ENCODE measurements at places on chromosomes 12 and 14. TPM values are rescaled to one million over a fixed set of nuclear protein-coding genes. Genes with fewer than 3 reads are reported as not detected.

Gene ITGA7
- 130 TPM for total RNA-seq

Gene GPR65
- total RNA-seq = 0.17 TPM

Gene MYF5
- total RNA-seq = not detected

Gene PLD4
- 0.17 TPM for total RNA-seq

Gene CACNA2D4
- total RNA-seq = 0.99 TPM

Gene ATF7IP
- total RNA-seq = 14.1 TPM

Gene LYZ
- 0.17 TPM for total RNA-seq

Gene CARMIL3
- 0.17 TPM for total RNA-seq

DNA sequence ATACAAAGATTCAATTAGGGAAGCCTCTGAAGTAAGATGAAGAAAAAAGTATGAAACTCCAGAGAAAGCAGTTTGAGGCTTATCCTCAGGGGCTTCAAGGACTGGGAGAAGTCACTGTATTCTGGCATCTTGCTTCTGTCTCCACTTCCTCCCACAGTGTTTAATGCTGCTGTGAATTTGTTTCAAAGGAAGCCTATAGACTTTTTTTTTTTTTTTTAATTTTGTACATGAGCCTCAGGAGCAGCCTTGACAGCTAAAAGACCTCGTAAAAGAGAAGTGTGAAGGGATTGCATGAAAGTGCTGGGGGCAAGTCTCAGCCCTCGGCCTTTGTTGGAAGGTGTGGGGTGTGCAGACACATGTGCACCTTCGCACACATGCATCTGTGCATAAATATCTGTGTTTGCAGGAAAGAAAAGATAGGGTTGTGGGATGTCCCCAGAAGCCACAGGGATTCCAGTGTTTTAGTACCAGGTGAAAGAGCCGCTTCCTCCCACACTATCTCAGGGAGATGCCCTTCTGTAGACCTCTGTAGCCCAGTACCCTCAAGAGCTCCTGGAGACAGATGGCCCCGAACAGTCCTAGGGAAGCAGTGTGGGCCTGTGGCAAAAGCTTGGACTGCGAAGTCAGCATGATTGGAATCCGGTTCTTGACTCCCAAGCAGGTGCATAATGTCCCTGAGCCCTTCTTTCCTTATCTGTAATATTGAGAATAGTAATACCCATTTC, 193.5 kb upstream of the BCL2L14 start:
- no peak for DNase-seq
- peaks cover 8% of the 10 kb centered on the region for H3K4me1 ChIP-seq

DNA sequence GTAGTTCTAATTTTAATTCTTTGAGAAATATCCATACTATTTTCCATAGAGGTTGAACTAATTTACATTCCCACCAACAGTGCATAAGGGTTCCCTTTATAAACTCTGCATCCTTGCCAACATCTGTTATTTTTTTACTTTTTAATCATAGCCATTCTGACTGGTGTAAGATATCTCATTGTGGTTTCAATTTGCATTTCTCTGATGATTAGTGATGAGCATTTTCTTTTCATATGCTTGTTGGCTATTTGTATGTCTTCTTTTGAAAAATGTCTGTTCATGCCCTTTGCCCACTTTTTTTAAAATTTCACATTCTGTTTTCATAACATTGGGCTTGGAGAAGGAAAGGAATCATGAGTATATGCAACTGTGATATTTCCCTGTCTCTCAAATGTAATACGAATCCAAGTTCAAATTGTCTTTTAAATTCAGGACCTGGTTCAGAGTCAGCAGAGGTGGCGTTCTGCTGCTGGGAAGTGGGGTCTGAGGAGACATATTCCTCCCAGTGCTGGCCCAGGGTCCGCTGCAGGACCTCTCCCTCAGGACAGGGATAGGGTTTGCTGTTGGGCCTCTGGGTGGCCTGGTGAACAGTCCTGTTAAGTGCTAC, 81.2 kb upstream of the ETV6 start:
- no peak for DNase-seq
- no peaks in the 10 kb centered on the region for H3K36me3 ChIP-seq
- no peaks in the 10 kb centered on the region for H3K4me1 ChIP-seq
- H3K27me3 ChIP-seq = no peaks in the 10 kb centered on the region
- no peak overlapping the region for H3K27ac ChIP-seq

- no peaks in the 10 kb centered on the region for H3K36me3 ChIP-seq
- H3K4me1 ChIP-seq = peaks cover 19% of the 10 kb centered on the region
- DNase-seq = peak; percentile 69
- no peaks in the 10 kb centered on the region for H3K27me3 ChIP-seq
- H3K4me3 ChIP-seq = peak overlapping the region; percentile 27
- H3K27ac ChIP-seq = peak overlapping the region; percentile 62
These were observed 19.9 kb downstream of the CDKN1B start for GRCh38 chr12:12736759-12737676.

DNA sequence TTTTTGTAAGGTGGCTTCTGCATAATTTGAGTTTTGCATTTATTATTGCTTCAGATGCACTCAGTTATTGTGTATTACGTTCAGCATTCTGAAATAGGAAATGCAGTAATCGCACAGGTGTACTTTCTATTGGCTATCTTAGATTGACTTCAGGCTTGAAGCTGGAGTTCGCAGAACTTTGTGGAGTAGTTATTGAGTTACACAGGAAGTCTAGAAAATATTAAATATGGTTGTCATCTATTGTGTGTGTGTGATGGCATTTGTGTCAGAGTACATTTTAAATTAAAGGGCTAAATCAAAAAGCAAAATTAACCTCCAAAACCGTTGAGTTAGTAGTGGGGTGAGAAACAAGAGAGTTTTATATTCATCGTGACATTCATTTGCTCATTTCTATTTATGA, 2.7 kb downstream of the ARID2 start:
- peak overlapping the region; percentile 84 for H3K4me3 ChIP-seq
- no peaks in the 10 kb centered on the region for H3K27me3 ChIP-seq
- peak overlapping the region; percentile 6 for H3K27ac ChIP-seq

GRCh38 chr12:12239127-12239526, 27.7 kb downstream of the LRP6 start:
- no peak for DNase-seq
- H3K4me1 ChIP-seq = no peaks in the 10 kb centered on the region
- no peak overlapping the region for H3K27ac ChIP-seq
- H3K27me3 ChIP-seq = no peaks in the 10 kb centered on the region
- no peaks in the 10 kb centered on the region for H3K36me3 ChIP-seq

DNA sequence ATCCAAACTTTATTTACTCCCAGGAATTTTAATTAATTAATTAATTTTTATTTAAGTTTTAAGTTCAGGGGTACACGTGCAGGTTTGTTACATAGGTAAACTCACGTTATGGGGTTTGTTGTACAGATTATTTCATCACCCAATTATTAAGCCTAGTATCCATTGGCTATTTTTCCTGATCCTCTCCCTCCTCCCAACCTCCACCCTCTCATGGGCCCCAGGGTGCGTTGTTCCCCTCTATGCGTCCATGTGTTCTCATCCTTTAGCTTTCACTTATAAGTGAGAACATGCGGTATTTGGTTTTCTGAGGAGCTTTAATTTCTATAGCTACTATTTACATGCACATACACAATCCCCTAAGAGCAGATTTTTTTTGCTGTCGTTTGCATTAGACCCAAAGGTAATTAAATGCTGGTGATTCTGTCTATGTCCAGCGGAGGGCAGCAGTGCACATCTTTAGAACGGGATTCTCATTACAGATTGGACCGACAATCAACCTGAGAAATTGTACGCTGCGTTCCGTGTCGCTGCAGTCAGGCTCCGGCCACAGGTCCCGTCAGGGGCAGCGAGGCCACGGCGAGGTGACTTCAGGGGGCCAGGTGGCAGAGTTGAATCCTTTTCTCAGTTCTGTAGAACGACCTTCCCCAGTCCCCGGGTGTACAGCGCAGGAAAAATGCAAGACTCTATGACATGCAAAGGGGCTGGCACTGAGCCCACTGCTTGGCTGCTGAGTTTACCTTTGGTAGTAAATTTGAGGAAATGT, 11.6 kb downstream of the TMEM30B start:
- H3K4me3 ChIP-seq = peak overlapping the region; percentile 45
- H3K27ac ChIP-seq = no peak overlapping the region
- peaks cover 2% of the 10 kb centered on the region for H3K27me3 ChIP-seq
- no peaks in the 10 kb centered on the region for H3K36me3 ChIP-seq
- H3K4me1 ChIP-seq = no peaks in the 10 kb centered on the region

DNA sequence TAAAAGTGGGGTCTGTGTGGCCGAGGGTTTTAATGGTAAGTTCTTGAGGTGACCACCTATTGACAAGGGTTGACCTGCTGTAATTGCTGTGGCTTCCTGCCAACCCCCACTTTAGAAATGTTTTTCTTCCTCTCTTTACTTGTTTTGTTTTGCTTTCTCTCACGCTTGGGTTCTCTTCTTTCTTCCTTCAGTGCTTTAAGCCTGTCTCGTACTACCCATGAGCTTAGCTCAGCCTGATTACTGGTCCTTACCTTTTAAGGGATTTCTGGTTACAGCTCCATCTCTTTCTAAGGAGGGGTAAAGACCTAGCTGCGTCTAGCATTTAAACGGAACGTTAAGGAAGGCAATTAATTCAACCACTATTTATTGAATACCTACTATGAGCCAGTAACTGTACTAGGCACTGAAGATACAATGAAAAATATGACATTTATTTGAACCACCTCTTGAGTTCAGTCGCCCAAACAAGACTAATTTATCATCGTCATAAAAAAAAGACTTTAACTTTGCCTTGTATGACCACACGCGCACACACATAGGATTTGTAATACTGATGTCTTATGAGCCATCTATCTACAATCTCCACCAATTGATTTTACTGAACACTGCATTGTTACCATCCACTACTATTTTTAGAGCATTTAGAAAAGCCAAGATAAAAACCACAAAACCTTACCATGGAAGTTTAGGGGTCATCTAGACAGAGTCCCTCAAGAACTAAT, 888 bp upstream of the PPP1R12A start:
- H3K27ac ChIP-seq = peak overlapping the region; percentile 97
- peak; percentile 54 for DNase-seq
- peak overlapping the region; percentile 94 for H3K4me3 ChIP-seq

GRCh38 chr12:7602277-7602676, 63.4 kb downstream of the APOBEC1 start:
- no peak overlapping the region for H3K4me3 ChIP-seq
- peak; percentile 0 for DNase-seq
- H3K36me3 ChIP-seq = no peaks in the 10 kb centered on the region
- no peak overlapping the region for H3K27ac ChIP-seq

DNA sequence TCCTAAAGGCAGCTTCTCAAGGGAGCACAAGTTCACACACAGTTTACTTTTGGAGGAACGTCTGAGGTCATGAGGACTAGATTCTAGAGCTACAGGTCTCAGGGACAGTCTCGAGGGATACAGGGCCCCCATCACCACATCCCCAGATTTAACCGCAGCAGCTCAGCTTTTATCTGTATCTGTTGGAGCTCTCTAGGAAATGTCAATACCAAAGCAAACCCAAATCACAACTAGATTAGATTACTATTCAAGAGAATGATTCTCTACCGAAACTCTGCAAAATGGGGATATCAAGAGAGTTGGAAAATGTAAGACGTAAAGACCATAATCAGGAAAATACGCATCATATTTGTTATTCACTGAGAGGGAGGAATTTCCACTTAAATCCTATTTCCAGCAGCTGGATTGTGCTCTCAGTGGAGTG, 4.0 kb upstream of the MYRFL start:
- no peaks in the 10 kb centered on the region for H3K27me3 ChIP-seq
- H3K4me3 ChIP-seq = no peak overlapping the region
- H3K4me1 ChIP-seq = peaks cover 6% of the 10 kb centered on the region
- H3K36me3 ChIP-seq = no peaks in the 10 kb centered on the region
- no peak for DNase-seq
- H3K27ac ChIP-seq = no peak overlapping the region

GRCh38 chr12:55008944-55009585, 10.7 kb upstream of the NEUROD4 start:
- no peaks in the 10 kb centered on the region for H3K27me3 ChIP-seq
- H3K4me1 ChIP-seq = no peaks in the 10 kb centered on the region
- H3K27ac ChIP-seq = no peak overlapping the region
- no peak overlapping the region for H3K4me3 ChIP-seq

GRCh38 chr12:106582641-106583230, at the start of gene RFX4:
TSS of gene RFX4 (plus strand) at chr12:106583004. CDS start at chr12:106583321, 317 bp downstream.
- H3K27ac ChIP-seq = no peak within 1 kb of the TSS
- peak within 1 kb of the TSS; percentile 23 for H3K4me3 ChIP-seq
- no peaks in the 10 kb centered on the region for H3K4me1 ChIP-seq
- H3K36me3 ChIP-seq = no peaks in the 10 kb centered on the region

- DNase-seq = no peak
- H3K4me1 ChIP-seq = no peaks in the 10 kb centered on the region
- H3K4me3 ChIP-seq = no peak overlapping the region
- H3K27me3 ChIP-seq = no peaks in the 10 kb centered on the region
- no peaks in the 10 kb centered on the region for H3K36me3 ChIP-seq
- no peak overlapping the region for H3K27ac ChIP-seq
These were observed 532.8 kb downstream of the FUT8 start for GRCh38 chr14:65945327-65945726.

- no peaks in the 10 kb centered on the region for H3K4me1 ChIP-seq
- no peak overlapping the region for H3K4me3 ChIP-seq
- no peaks in the 10 kb centered on the region for H3K36me3 ChIP-seq
- H3K27me3 ChIP-seq = no peaks in the 10 kb centered on the region
These were observed 1435.3 kb downstream of the LRFN5 start for GRCh38 chr14:43041976-43042375.

- no peak overlapping the region for H3K4me3 ChIP-seq
- no peaks in the 10 kb centered on the region for H3K4me1 ChIP-seq
- DNase-seq = no peak
- no peak overlapping the region for H3K27ac ChIP-seq
- no peaks in the 10 kb centered on the region for H3K36me3 ChIP-seq
These were observed 797.1 kb downstream of the VRK1 start for GRCh38 chr14:97594306-97594705.

DNA sequence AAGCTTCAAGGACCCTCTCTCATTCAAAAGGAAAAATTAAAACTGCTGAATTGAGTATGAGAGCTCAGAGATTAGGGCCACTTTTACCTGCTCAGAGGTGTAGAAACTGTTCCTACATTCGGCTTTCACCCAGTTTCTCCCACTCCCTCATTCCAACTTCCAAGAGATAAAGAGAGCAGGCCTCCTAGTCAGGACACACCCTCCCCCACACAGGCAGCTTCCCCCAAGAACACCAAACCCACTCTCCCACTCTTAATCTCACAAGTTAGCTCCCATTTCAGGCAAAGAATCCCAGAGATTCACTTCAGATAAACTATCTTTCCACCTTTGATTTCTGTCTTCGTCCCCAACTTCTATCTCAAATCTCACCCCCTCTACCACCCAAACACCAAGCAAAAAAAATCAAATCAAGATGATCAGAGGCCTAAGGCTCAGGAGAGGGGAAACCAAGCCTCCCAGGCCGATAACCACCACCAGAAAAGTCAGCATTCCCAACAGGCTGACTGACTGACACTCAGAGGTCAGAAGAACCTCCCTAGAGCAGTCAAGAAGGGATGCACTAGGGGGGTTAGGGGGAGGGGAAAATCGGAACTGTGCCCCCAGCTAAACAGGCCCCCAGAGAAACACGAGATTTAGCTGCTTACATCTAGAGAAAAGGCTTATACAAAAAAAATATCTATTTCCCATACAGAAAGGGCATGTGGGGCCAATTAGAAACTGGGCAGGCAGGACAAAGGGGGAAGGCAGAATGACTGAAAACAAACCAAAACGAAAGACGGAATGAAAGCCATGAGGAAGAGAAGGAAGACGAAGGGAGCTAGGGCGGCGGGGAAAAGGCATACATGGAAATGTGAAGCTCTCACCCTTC, 13.2 kb upstream of the CDH24 start:
- H3K27ac ChIP-seq = peak overlapping the region; percentile 83
- peaks cover 20% of the 10 kb centered on the region for H3K4me1 ChIP-seq
- peak overlapping the region; percentile 97 for H3K4me3 ChIP-seq
- H3K36me3 ChIP-seq = peaks cover 24% of the 10 kb centered on the region
- DNase-seq = no peak
- no peaks in the 10 kb centered on the region for H3K27me3 ChIP-seq
